ENCODE measurements at places on chromosomes 4 and X. TPM values are rescaled to one million over a fixed set of nuclear protein-coding genes. Genes with fewer than 3 reads are reported as not detected.

DNA sequence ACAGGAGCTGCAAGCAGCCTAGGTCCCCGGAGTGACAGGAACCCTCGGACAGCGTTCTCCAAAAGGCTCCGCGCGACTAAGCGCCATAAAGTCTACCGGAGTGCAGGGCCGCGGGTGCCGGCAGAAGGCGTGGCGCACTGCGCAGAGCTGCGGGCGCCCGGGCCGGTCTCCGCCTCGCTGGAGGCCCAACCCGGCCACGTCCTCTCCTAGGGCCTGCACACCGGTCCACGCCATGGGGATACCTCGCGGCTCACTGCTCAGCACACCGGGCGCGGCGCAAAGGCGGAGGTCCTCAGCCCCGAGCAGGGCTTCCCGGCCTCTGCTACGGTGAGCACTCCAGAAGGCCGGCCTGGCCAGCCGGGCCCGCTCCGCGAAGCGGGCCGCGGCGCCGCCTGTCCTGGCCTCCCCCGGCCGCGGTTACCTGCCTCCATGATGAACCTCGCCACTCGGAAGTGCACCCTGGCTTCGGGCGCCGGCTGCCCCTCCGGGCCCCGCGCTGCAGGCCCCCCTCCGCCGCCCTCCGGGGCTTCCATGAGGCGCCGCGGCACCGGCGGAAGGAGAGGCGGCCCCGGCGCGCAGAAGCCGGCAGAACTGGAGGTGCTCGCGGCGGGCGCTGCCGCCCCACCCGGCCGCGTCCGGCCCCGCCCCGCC lies at the start of gene CCNQ:
Gene CCNQ, minus strand, starts transcription at position 599 of the 651 bp plus-strand sequence. Its CDS starts 66 bp downstream, at position 533.
- no peak for DNase-seq

GRCh38 chr4:110867981-110868720 lies 245.3 kb upstream of the PITX2 start:
- no peak for DNase-seq

GRCh38 chr4:69092980-69093568 lies 3.2 kb upstream of the UGT2B7 start:
- no peak for DNase-seq

GRCh38 chr4:139710073-139710472 lies 44.5 kb downstream of the MGST2 start:
- DNase-seq = no peak

GRCh38 chrX:21838937-21839333 lies 482 bp upstream of the MBTPS2 start:
- DNase-seq = no peak

- peak; percentile 16 for DNase-seq
These were observed at the start of gene APLN for GRCh38 chrX:129654652-129655546. Gene APLN, minus strand, starts transcription at chrX:129654956. Its CDS starts 326 bp downstream, at chrX:129654630.

DNA sequence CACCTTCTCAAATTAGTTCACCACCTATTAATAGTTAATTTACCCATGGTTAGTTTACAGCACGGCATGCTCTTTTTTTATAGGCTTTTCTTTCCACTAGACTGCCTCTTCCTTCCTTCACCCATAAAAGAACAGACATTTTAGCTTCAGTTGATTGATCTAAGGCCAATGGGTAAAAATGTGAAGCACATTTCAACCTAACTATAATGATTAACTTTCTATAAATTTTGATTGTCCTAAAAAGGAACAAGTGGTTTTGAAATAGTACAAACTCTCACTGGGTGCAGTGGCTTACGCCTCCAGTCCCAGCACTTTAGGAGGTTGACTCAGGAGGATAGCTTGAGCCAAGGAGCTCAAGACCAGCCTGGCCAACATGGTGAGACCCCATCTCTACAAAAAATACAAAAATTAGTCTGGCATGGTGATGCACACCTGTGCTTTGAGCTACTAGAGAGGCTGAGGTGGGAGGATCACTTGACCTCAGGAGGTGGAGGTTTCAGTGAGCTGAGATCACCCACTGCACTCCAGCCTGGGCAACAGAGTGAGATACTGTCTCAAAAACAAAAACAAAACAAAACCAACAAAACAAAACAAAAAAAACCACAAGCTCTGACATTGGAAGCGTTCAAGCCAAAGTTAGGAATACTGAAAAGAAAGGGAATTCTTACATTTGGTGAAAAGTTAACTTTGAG lies 89.9 kb upstream of the FAT1 start:
- no peak for DNase-seq

DNA sequence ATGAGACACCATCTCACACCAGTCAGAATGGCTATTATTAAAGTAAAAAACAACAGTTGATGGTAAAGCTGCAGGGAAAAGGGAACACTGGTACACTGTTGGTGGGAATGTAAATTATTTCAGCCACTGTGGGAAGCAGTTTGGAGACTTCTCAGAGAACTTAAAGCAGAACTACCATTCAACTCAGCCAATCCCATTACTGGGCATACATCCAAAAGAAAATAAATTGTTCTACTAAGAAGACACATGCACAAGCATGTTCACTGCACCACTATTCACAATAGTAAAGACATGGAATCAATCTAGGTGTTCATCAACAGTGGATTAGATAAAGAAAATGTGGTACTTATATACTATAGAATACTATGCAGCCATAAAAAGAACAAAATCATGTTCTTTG lies 135.0 kb downstream of the REELD1 start:
- DNase-seq = no peak

DNA sequence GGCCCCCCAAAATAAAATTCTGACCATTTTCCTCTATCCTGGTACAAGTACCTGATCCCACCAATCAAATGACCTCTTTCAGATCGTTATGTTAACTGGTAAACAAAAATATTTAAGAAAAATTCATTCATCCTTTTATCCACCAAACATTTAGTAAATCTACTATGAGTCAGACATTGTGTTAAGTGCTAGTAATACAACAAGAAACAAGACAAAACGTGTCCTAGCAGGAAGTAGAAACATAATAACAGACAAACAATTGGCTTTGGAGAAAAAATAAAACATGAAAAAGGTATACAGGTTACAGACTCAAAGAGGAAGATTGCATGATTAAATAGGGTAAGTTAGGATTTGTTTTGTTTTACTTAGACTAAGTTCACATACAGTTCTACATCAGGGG lies 43.7 kb downstream of the ANTXR2 start:
- DNase-seq = no peak

GRCh38 chrX:15471028-15471427 lies 22.1 kb downstream of the PIR start:
- peak; percentile 41 for DNase-seq

- DNase-seq = no peak
These were observed 42.4 kb downstream of the NHS start for GRCh38 chrX:17417372-17417771.

DNA sequence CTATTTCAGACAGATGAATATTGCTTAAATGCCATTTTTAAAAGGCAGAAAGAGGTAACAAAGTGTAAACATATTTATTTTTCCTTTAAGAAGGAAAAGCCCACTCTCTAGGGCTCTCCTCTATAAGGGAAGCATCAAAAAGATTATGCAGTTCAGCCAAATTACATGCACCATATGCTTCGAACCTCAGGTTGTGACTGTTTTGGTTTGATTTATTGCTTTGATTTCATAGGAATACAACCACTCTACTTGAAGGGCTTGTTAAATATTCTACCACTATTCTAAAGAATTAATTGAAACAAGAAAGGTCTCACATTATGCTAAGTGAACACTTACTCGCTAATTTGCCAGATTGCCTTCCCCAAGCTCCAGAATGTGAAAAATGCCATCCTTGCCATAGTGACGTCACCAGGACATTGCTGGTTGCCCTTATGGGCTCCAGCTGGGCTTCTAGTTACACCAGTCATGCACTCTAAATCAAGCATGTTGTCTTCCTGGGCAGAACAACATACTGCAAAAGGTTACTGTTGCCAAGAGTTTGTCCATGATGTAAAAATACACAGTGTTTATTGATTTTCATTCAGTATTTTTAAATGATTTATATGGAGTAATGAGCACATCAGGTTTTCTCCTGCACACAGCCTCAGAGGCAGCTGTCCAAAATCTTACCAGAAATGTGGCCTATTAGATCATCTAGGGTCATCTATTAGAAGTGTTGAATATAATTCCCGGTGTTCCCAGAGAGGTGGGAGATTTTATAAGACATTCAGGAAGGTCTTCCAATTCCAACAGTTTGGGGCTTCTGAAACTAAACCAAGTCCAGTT lies 164.4 kb upstream of the RAPGEF2 start:
- peak; percentile 13 for DNase-seq

DNA sequence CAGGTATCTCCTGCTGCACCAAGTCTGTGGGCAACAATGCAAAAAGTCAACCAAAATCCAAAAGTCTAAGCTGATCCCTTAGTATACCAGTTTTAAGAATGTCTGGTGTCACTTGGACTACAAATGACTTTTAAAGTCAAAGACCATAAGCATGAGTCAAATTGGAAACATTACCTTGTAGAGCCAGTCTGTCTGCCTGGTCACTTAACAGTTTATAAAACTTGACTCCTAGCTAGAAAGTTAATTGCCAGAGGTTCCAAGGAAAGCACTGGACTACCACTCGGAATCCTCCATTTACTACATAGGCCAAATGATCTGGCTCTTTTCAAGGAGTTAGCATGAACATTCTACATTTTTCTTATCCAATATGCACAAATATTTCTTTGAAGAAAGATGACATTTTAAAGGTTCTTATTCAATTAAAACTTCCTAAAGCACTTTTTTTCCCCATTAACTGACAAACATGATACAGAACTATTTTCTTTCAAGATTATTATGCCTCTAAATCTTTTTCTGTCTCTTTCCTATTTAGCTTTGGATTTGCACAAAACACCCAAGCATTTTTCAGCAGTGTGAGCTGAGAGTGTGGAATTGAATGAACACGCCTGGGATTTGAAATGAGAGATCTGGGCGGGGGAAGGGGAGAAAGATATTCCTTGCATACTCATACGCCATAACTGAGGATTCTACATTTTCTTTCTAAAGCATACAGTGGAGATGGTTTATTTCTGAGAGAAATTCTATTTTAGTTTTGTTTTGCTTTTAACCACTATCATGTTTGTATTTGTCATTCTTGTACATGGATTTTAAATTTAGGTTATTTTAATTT lies 188.4 kb downstream of the SHROOM3 start:
- no peak for DNase-seq

GRCh38 chr4:654871-655463 lies 19.1 kb downstream of the ATP5ME start:
- DNase-seq = no peak

- DNase-seq = no peak
These were observed 72.0 kb upstream of the PJA1 start for GRCh38 chrX:69237236-69237635.

- DNase-seq = peak; percentile 21
These were observed 1831.8 kb downstream of the PCDH7 start for GRCh38 chr4:32551943-32552342.

- no peak for DNase-seq
These were observed 69.8 kb downstream of the ZNF827 start for GRCh38 chr4:145868637-145869409.

- DNase-seq = no peak
These were observed 29.3 kb upstream of the UGT2B7 start for GRCh38 chr4:69066945-69067344.

GRCh38 chrX:46912603-46913491 lies 626 bp downstream of the JADE3 start:
- peak; percentile 23 for DNase-seq

GRCh38 chrX:41923978-41924683 lies 777 bp upstream of the CASK start:
- peak; percentile 49 for DNase-seq

GRCh38 chr4:97105347-97106099 lies 1037.8 kb downstream of the STPG2 start:
- DNase-seq = no peak

- peak; percentile 77 for DNase-seq
These were observed 111.6 kb downstream of the DHX15 start for GRCh38 chr4:24472514-24473308.

DNA sequence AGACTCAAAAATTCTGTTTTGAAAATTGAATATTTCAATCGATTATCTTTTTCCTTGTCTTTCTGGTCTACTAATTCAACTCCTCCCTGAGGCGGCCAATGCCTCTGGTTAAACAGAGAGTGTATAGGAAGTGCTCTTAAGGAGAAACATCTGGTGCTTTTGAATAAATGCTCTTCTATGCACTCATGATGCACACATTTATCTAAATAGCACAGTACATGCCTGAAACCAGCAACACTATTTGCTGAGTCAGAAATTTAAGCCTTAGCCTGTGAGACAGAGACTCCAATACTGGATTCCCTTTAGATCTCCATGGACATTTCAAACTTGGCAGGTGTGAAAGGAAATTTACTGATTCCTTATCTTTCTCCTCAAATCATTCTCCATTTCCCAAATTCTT lies 118.6 kb downstream of the SLIT2 start:
- no peak for DNase-seq

DNA sequence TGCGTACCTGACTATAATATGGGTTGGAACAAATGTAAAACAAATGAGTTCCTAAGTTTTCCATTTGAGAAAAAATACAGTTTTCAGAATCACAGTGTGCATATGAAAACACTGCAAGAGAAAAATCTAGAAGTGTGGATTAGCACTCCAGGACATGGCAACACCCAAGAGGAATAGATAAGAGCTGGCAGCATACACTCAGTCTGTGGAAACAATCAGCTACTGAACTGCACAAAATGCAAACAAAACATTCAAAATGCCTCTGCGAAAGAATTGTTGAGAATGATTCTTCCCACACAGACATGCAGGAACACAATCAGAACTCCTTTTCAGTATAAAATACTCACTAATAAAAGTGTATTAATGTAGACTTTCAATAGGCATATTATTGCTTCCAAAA lies 39.9 kb downstream of the ATP8A1 start:
- no peak for DNase-seq

GRCh38 chrX:13695601-13696115 lies 6.7 kb downstream of the RAB9A start:
- no peak for DNase-seq

- DNase-seq = no peak
These were observed 198.3 kb upstream of the PITX2 start for GRCh38 chr4:110821186-110821585.

GRCh38 chr4:56657818-56658217 lies 23.3 kb downstream of the HOPX start:
- DNase-seq = no peak

- DNase-seq = no peak
These were observed 271.8 kb upstream of the ARX start for GRCh38 chrX:25287521-25287920.

DNA sequence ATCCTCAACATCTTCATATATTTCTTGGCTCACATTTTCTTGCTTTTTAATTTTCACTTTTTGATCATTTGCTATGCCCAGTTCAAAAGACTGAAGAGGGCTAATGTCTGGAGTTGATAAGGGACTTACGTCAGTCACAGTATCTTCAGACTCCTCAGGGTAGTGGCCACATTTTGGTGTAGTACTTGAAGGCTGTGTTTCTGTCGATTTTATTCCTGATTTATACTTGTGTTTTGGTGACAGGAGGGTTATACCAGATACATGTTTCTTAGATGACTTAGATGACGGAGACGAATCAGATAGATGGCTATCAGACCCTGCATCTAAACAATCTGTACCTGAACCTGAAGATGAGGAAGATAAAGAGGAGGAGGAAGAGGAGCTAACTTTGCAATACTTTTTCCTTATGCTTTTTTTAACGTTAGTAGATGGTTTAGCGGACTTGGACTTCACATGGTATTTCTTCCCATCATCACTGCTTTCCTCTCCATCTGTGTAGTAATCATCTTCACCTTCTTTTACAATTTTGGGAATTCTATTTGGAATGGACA lies 13.4 kb downstream of the CFAP97 start:
- DNase-seq = no peak

Gene MAD2L1
- 115 TPM for total RNA-seq

Gene GLRB
- total RNA-seq = 2.0 TPM

Gene ZNF185
- 0.62 TPM for total RNA-seq

Gene ZFP92
- total RNA-seq = not detected

Gene TRO
- 13.9 TPM for total RNA-seq

Gene ARMCX4
- total RNA-seq = 0.37 TPM

Gene SPIN4
- total RNA-seq = 7.1 TPM

Gene STS
- total RNA-seq = 2.9 TPM

Gene ALPK1
- total RNA-seq = 9.0 TPM

Gene HELT
- total RNA-seq = not detected

Measured in H4 (cell line).